OCI-M1 (cell line): ENCODE measurements at places on chromosomes 5 and 9.

DNA sequence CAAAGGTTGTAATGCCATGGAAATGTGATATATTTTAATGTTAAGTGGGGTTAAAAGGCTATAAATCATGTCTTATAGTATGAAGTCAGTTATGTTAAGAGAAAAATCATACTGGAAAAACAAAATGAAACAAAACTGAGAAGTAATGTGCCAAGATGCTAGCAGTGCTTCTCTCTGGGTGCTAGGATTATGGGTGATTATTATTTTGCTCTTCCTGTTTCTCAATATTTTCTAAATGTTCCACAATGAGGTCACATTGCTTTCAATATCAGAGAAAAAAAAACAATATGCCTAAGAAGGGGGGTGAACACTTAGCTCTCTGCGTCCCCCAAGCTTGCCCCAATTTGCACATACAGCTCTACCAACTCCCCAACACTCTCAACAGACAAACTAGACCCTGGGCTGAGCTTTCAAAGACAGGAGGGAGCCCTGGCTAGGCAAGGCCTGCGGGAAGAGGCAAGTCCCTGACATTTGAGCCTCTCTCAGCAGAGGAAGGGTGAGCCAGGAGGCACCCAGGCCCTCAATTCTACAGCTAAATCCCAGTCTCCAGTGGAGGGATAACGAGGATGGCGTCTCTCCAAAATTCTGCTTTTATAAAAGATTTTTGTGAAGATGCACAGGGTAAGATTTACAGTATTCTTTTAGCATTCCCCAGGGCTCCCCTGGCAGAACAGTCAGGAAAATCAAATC lies 24.4 kb downstream of the WHRN start:
- DNase-seq, result no peak

DNA sequence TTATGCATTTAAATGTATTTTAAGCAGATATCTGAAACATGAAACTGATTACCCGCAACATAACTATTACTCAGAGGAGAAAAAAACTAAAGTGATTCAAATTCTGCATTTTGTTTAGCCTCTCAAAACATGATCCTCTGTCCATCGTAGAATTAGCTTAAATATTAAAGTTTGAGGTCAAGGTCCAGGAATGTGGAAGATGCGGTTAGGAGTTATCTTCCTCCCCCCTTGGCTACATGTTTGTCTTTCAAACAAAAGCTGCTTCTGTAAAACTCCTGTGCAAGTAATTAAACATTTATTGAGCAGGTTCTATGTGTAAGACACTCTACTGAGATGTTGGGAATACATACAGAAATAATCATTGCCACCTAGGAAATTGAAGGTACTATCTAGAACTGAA lies 175.0 kb upstream of the ISL1 start:
- DNase-seq, result no peak

DNA sequence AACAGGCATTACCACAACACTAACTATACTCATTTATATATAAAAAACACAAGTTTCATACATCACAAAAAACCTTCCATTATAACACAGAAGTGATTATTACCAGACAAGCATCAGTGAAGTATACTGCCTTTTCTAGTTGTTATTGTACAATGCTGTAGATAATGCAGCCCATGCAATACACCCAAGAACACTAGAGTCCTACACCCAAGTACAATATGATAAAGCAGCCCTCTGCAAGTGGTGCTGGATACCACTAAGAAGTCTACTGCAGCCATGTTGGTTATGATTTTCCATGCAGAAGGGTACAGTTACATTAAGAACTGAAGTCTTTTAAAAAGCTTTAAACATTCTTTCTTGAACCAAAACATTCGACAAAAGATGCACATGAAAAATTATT lies 10.3 kb downstream of the ZFAND5 start:
- no peak for DNase-seq

DNA sequence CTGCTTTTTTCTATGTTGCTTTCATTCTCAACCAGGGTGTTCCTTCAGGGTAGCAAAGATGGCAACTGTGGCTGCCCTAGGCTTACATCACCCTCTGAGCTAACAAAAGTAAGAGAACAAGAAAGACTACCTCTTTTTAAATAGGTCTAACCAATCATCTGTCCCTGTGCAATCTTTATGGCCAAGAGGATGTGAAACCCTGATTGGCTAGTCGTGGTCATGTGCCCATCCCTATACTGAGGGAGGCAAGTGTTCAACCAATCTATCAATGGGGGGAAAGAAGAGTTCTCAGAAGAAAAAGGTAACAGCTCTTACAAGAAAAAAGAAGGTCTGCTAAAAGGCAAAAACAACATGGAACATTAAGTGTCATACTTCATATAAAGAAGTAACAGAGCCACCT lies 11.7 kb upstream of the SNCAIP start:
- peak; percentile 26 for DNase-seq

DNA sequence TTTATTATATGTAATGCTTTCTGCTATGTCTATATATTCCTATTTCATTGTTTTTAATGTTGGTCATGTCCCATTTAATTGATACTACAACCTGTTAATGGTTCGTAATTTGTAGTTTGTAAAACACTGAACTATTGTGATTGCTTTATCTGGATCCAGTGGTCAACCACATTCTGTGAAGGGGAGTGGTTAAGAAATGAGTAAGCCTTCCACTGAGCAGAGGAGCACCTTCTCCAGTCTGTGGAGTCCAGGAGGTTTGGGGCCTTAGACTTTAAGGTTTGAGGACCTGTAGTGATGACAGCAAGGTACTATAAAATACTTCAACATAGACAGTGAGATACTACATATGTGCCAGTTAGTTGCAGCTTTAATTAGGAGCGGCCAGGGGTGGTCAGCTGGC lies 67.7 kb upstream of the RAD23B start:
- DNase-seq, result peak; percentile 48

DNA sequence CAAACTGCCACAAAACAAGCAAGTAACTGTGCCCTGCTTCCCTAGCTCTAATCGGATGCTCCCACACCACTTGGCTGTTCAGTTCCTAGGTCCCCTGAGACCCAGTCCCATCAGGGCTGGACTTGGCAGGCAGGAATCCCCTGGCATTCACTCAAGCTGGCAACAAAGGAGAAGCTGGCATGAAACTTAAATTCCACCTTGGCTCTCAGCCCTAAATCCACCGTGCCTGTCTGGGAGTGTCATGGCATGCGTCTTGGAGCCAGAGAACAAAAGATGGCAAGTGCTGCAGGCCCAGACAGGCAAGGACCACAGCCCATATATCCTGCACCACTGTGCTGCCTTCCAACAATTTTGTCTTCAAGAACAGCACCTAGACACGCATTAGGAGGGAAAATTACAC lies 38.2 kb downstream of the ETF1 start:
- DNase-seq, result no peak

DNA sequence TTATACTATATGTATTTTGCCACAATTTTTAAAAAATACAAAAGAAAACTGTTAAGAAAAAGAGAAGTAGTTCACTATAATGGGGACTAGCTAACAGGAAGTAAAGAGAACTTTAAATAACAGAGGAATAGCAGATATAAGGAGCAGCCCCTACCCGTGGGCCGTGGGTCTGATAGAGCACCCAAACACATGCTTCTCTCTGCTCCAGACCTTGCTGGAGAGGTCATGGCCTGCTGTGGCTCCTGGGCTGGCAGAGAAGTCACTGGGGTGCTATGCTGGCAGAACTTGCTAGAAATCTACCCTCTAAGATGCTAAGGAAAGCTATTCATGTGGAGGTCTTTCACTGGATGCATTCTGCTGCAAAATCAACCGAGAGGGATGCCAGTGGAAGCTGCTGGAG lies 10.0 kb upstream of the TNFAIP8 start:
- DNase-seq, result no peak

DNA sequence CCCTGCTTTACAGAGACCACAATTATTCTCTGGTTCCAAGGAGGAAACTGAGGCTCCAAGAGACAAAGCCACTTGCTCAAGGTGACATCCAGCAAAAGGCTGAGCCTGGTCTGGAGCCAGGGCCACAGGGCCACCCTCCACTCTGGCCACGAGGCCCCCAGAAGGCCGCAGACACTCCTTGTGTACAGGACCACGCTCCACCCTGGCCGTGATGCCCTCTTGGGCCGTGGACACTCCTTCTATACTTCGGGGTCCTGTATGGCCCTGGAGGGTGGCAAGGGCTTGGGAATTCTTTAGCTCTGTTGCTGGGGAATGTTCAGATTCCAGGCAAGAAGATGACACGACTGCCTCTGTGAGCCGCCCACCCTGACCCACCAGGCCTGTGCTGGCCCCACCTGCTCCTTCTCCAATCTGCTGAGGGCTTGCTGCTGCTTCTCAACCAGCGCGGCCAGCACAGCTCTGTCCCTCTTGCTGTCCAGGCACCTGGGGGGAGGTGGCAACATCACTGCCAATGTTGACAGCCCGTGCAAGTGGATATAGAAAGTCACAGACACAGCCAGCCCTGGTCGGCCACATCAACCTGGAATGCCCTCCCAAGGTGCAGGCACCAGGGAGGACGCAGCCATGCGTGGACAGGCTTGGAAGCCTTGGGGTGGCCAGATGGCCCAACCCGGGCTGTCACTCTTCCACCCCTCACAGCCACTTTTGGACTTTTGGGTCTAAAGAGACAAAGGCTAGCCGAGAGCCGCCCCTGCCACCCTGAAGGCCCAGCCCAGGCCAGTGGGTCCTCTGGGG lies 20.1 kb upstream of the QSOX2 start:
- no peak for DNase-seq

GRCh38 chr5:172730981-172731679 lies 39.9 kb downstream of the DUSP1 start:
- DNase-seq, result no peak

DNA sequence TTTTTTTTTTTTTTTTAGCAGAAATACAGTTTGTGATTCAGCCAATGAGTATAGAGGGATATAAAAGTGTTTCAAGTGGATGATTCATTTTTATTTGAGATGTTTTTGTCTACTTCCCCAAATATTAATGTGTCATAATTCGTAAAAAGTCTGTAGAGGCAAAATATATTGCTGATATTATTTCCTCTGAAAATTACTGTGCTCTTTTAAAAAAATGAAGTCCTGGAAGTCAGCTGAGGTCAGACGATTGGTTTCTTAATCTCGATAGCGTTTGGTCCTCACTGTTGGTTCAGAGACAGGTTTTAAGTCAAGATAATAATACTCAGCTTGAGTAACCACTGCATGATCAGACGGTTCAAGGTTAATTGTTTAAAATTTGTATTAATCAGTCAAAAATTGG lies 19.5 kb downstream of the IL9 start:
- DNase-seq, result peak; percentile 26

GRCh38 chr9:9750719-9751118 lies 862.1 kb downstream of the PTPRD start:
- no peak for DNase-seq

DNA sequence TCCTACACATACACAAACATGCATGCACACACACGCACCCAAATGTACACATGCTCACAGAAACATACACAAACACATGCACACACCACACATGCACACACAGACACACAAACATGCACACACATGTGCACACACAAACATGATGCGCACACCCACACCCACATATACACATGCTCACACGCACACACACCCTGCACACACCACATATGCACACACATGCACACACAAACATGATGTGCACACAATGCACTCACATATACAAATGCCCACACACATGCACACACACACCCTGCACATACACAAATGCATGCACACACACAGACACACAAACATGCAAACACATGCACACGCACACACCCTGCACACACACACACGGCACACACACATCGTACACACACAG lies 7.3 kb upstream of the IER5L start:
- no peak for DNase-seq

DNA sequence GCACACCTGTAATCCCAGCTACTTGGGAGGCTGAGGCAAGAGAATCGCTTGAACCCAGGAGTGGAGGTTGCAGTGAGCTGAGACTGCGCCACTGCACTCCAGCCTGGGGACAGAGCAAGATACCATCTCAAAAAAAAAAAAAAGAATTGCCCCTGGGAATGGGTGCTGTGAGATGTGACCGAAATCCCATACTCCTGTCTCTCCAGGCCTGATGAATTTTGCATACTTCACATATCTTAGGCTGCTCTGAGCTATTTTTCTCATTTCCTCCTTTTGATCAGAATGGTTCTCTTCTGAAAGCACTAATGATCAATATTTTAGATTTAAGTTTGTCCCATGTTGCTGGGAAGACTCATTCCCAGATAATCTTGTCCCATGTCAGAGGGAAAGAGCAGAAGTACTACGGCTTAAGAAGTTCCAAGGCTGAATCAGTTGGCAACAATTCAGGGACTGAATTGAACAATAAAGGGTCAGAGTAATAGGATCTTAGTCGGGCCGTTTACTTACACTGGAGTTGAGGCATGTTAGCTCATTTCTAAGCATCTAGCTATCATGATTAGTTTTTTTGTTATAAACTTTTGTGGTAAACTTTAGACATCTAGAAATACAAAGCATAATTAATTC lies 44.2 kb upstream of the TENT2 start:
- DNase-seq, result no peak

- no peak for DNase-seq
Measured at GRCh38 chr5:53318303-53318702, 162.1 kb upstream of the FST start.

- DNase-seq, result peak; percentile 90
Measured at GRCh38 chr9:83544002-83544698, 5.9 kb upstream of the FRMD3 start.

DNA sequence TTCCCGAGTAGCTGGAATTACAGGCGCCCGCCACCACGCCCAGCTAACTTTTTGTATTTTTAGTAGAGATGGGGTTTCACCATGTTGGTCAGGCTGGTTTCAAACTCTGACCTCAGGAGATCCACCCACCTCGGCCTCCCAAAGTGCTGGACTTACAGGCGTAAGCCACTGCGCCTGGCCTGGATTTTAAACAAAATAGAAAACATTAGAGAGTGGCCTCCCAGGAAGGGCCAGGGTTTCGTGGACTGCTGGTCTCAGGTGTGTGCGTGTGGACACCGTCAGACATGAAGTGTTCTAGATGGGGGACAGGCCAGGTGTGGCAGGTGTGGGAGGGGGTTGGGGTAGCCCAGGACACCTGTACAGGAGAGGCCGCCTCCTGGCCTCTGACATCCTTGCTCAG lies 7.0 kb upstream of the GBGT1 start:
- DNase-seq, result no peak
